ENCODE measurements at places on chromosomes 3 and 15.

DNA sequence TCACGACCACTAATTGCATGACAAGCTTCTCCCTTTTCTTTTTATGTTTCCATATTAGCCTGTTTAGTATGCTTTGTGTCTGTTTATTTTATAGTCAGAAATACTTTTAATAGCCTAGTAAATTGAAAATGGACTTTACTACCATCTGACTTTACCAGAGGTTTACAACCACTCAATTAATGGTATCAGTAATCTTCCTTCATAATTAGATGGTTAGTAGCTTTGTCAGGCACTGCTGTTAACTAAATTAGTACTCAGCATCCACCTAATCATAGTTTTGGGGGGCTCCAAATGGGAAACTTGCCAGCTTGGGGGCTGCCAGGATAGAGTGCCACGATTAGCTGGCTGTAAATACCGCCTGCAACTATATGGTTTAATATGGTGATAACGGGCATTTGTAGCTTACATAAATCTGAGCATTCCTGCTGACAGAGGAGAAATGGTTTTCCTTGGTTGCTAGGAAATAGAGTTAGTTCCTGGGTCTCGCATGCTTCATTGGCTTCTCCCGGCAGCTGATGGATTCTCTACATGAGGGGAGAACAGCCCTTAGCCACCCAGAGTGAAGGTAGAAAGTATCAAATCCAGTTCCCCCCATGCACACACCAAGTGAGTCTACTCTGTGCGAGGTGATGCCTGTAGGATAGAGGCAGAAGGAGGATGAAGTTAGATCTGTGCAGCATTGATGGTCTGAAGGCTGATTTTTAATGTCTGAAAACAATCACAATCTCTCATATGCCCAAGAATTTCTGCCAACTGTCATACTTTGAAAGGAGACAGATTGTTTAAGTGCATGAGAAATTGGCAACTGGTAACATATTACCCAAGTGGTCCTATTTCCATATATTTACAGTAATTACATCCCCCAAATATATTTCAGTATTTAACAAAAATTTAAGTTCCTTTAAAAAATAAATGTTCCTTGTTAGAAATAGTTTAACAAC lies 326.6 kb upstream of the PROK2 start:
- DNase-seq: no peak

DNA sequence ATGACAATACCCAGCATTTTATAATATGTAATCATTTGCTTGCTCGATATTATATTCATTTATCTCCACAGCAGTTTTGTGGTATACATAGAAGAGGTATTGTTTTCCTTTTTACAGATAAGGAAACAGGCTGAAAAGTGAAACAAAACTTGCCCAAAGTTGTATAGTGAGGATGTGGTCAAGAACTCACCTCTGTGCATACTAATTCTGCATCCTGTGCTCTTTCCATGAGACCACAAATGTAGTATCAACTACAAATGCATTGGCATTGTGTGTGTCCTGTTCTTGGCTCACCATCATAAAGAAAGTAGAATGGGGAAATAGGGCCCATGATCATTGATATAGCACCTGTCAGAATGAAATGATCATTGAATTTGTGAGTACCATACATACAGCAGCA lies 167.3 kb downstream of the NECTIN3 start:
- DNase-seq: no peak

- DNase-seq: no peak
These were observed 58.9 kb upstream of the GATA2 start for GRCh38 chr3:128551867-128552266.

- no peak for DNase-seq
These were observed 19.7 kb upstream of the TM4SF19 start for GRCh38 chr3:196357905-196358304.

DNA sequence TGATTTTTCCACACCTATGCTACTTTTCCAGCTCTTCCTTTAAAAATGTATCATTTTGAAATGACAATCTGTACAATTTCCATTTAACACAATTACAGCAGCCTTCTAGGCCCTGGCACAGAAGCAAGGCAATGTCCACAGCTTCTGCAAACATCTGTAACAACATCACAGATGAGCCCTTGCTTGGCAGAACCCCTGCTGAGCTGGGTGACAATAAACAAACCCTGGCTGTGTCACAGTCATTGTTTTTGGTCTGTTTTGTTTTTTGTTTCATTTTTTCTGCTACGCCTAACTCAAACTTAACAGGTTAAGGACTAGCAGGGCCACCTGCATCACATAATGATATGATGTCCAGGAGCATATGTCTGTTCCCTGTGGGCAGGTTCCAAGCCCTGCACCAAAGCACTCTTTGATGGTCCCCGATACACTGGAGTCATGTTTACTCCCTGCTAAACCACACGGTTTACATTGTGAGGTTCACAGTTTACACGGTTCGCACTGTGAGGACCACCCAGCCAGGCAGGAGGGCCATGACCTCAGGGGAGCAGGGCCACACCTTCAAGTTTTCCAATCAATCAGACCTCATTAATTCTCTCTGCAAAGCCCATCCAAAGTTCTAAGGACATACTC lies 186.8 kb upstream of the CHRNA7 start:
- DNase-seq: no peak

GRCh38 chr15:38688761-38689160 lies 124.1 kb upstream of the RASGRP1 start:
- no peak for DNase-seq

GRCh38 chr15:41572866-41573265 lies 13.9 kb downstream of the TYRO3 start:
- no peak for DNase-seq

- DNase-seq: no peak
These were observed 31.3 kb downstream of the EDEM1 start for GRCh38 chr3:5218815-5219214.

DNA sequence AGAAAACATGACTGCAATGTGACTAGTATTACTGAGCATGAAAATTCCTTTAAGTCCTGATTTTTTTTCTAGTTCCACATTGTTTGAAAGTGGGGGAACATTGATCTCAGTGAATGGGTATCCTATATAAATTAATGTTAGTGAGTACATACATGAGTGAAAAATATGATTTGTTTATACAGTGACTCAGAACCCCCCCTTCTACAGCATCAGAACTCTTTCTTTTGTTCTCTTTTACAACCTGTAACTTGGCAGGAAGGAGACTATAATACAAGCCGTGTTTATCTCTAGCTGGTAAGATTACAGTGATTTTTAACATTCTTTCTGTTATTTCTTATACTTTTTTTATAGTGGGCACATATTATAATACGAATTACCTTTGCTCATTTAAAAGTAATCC lies 384.7 kb downstream of the PDCD6IP start:
- DNase-seq: no peak

DNA sequence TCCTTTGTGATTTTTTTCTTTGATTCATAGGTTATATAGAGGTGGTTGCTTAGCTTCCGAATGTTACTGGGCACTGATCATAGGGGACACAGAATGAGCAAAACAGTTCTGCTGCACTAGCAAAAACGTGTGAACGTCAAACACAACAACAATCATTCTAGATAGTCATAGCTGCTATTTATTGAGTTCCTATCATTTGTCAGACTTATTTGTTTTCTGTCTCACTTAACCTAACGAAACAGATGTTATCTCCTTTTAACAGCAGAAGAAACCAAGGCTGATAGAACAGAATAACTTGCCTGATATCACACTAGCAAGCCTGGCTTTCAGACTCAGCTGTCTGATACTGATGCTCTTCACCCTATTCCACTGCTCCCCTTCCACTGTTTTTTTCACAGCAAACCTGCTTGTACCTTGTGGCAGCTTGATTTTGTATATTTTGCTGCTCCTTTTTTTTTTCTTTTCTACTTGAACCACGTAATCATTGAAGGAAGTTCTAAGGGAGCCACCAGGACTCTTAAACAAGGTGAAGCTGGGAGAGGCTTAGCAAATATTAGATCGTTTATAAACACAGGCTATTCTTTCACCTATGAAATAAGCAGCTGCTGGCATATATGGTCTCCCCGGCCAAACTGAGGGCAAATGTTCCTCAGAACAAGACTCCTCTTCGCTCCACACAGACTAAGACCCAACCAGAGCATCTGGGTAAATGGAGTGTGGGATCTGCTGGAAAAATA lies 78.8 kb downstream of the MCF2L2 start:
- DNase-seq: no peak

GRCh38 chr3:9201266-9201665 lies 48.2 kb downstream of the SRGAP3 start:
- no peak for DNase-seq

- DNase-seq: no peak
These were observed 18.0 kb downstream of the SPPL2A start for GRCh38 chr15:50747523-50747922.

- DNase-seq: peak; percentile 37
These were observed 103.1 kb downstream of the CMSS1 start for GRCh38 chr3:99920481-99921376.

DNA sequence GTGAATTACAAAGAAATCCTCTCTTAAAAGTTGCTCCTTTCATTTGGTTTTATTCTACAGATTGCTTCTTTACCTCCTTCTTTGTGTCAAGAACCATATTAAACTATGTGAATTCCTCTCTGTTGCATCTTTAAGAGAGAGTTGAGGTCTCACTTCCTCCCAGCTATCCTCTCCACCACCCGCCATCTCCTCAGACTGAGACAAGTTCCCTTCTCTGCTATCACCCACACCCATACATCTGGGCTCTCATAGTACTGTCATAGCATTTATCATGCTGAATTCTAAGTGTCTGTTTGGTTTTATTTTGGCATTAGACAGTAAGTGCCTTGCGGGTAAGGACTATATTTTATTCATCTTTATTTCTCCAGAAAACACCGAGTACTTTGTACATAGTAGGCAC lies 54.2 kb downstream of the B3GALNT1 start:
- DNase-seq: no peak

GRCh38 chr3:153785901-153786300 lies 335.3 kb upstream of the ARHGEF26 start:
- DNase-seq: no peak

GRCh38 chr3:100033903-100034471 lies 80.3 kb downstream of the FILIP1L start:
- no peak for DNase-seq

- peak; percentile 72 for DNase-seq
These were observed 218.9 kb downstream of the CDIN1 start for GRCh38 chr15:36798366-36798765.

- DNase-seq: no peak
These were observed 823.0 kb upstream of the NECTIN3 start for GRCh38 chr3:110248666-110249065.

GRCh38 chr3:55519019-55519418 lies 31.9 kb upstream of the WNT5A start:
- DNase-seq: no peak

DNA sequence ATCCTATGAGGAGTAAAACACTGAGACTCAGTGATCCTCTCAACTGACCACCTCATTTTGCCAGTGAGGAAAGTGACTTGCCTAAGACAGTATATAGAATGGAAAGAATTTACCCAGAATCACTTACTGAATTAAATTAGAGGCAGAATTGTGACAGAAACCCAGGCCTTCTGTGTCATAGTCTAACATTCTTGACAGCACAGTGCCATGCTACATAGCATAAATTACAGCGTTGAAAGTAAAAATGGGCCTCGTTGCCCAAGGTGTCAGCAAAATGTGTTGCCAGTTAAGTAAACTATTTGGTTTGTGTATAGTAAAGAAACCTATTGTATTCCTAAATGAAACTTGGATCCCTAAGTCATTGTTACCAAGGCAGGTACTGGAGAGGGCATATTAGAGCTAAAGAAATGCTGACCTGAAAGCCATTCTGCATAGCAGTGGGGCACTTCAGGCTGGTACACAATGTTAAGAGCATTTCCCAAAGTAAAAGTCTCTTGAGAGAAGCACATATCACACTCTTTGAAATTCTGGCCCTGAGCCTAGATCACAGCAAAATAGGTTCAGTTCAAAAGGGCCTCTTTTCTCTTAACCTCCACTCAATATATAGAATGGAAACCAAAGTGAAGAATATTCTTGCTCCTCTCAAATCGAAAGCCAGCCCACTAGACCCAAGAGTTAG lies 53.8 kb downstream of the HMG20A start:
- no peak for DNase-seq

DNA sequence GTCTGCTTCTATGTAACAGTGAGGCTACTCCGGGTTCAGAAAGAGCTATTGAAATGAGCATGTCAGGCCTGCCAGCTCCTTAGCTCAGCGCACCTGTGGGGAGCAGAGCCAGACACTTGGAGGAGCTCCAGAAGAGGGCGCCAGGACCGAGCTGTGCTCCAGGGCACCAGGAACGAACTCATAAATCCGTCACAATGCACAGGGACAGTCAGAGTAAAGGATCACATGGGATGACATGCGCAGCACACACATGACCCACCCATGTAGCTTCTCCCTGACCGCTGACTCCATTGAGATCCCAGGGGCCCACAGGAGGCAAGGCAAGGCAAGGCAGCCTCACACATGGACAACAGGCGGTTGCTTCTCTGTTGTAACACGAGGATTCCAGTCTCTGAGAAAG lies 26.0 kb upstream of the GNB5 start:
- no peak for DNase-seq

GRCh38 chr3:172065967-172066762 lies 26.8 kb downstream of the FNDC3B start:
- DNase-seq: no peak

DNA sequence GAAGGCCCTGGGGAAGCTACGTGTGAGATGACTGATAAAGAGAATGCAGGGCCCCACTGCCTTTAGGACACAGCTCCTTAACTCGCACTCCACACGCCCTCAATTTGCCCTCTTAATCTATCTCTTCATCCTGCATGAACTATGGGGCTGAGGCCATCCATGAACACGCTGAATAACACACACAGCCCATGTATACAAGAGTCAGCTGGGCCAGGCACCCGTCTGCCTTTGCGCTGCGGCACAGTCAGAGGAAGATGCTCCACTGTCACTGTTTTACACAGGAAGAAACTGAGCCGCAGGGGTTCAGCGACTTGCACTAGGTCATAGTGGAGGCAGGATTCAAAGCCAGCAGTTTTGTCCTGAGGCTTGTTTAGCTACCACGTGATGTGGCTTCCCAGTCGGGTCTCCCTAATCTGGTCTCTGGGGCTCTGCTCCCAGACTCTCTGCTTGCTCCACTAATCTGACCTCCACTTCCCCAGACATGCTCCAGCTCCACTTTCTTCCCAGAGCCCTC lies 43.9 kb downstream of the TLE3 start:
- DNase-seq: no peak

- peak; percentile 7 for DNase-seq
These were observed 15.5 kb upstream of the PPP1R2 start for GRCh38 chr3:195558602-195559001.

GRCh38 chr3:76694063-76694462 lies 345.8 kb upstream of the ROBO2 start:
- DNase-seq: no peak

DNA sequence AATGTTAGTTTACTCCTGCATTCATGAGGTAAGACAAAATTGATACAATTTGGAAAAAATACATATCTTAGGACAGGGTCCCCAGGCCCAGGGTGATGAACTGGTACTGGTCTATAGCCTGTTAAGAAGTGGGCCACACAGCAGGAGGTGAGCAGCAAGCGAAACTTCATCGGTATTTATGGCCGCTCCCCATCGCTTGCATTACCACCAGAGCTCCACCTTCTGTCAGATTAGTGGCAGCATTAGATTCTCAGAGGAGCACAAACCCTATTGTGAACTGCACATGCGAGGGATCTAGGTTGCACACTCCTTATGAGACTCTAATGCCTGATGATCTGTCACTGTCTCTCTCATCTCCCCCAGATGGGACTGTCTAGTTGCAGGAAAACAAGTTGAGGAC lies 880.6 kb downstream of the MCTP2 start:
- no peak for DNase-seq

Measured in HCEC 1CT (cell line).